Astrocyte of the spinal cord (primary cell): ENCODE measurements at places on chromosomes 2 and 18.

GRCh38 chr2:97651114-97651513 lies 5.3 kb downstream of the COX5B start:
- no peak for DNase-seq

DNA sequence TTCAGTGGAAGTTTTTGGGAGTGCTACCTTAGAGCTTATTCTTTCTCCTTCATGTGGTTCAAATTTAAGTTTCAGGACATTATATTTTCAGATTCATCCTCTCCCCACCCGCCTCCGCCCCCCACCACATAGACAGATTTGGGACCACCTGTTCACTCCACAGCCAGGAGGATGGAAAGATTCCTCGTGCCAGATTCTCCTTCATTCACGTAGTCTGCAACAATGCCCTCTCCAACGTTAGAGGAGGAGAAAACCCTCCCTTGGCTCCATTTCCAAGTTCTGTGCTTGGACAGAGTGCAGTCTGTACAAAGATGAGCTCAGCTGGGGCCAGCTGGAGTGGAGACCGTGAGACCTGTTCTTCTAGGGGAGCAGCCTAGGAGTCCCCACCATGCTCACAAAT lies 26.2 kb downstream of the POU3F3 start:
- no peak for DNase-seq

DNA sequence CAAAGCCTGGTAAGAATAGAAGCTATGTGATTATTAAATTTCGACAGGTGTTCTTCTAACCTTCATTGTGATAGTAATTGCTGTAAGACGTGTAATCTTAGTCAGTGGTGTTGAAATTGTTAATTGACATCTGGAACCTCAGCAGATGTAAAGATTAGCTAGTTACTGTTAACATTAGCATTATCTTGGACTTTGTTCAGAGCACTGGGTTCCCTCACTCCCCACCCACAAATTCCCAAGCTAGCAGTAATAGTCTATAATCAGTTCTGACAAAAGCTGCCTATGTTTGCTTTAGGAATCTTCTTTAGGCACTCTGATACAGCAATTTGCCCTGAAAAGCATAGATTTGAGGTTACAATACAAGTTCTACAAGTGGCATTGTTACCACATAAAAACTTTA lies 233.7 kb downstream of the EN1 start:
- no peak for DNase-seq

DNA sequence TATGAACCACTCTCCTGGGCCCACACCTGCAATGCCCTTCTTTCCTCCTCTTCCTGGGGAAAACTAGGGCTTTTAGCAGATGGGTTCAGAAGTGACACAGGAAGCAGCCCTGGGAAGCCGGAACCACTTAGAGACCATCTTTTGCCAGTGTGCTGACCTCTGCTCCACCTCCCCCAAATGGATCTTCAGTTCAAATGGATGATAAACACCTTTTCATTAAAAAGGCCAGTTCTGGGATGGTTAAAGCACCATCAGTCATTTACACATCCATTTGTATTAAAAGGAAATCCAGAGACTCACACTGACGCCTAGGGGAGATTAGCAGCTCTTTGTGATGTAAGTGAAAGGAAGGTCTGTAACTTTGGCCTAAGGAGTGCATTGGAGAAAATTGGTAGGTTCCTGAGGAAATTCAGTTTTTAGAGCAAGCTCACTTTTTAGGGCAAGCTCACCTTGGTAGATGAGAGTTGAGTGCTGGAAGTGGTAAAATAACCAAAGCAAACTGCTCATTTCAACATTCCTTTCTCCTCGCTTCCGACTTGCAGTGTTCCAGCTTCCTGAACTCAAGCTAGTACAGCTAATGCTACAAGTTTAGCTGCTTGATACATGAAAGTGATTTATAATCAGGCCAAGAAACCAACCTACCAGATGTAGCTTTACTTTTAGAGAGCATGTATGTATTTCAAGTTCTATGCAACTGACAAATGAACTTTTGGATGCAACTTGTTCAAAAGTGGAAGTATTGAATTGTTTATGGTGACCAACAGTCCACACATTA lies 47.7 kb downstream of the ACTR2 start:
- DNase-seq = no peak

- DNase-seq = no peak
Measured at GRCh38 chr2:26466662-26467310, 11.1 kb downstream of the OTOF start.
